ENCODE measurements at places on chromosomes 1 and 21. TPM values are rescaled to one million over a fixed set of nuclear protein-coding genes. Genes with fewer than 3 reads are reported as not detected.

The BEND5 gene
- 1.6 TPM for total RNA-seq

The TRIM62 gene
- 3.2 TPM for total RNA-seq

The EFNA3 gene
- total RNA-seq = 7.5 TPM

The GALNT2 gene
- 40.9 TPM for total RNA-seq

DNA sequence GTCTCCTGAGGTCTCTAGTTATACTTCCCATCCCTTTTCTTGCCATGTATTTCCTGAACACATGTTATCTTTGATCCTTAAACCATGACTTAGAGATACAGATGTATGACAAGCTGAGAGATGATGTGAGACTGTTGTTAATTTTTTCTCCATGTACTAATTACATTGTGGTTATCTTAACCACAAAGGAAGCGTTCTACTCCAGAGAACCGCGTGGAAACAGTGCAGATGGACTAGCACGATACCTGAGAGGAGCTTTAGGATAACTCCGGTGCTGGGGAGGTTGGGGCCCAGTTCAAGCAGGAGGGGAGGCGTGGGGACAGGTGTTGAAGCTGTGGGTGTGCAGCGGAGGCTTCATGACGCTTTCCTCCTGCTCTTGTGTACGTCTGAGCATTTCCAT, 17.5 kb downstream of the PDE9A start:
- no peak for DNase-seq

- no peak for DNase-seq
These were observed 13.3 kb downstream of the SMIM12 start for GRCh38 chr1:34846265-34846664.

- DNase-seq = no peak
These were observed 258.1 kb downstream of the HHAT start for GRCh38 chr1:210586771-210587170.

GRCh38 chr1:147641695-147642592, 28.4 kb downstream of the ACP6 start:
- peak; percentile 44 for DNase-seq

The F5 gene
- not detected for total RNA-seq

DNA sequence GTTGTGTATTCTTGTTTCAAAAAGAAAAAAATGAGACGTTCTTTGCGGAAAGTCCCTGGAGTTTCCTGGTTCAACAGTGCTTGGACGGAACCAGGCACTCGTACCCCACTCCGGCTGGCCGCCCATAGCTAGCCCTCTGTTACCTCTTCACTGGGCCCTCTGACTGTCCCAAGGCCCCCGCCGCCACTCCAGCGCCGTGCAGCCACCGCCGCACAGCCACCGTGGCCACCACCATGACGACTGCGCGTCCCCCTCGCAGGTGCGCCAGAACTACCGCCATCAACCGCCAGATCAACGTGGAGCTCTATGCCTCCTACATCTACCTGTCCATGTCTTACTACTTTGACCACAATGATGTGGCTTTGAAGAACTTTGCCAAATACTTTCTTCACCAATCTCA, 9.6 kb downstream of the SNIP1 start:
- DNase-seq = no peak

The LRRC7 gene
- 0.10 TPM for total RNA-seq

GRCh38 chr1:94345148-94345721, 73.0 kb upstream of the ABCD3 start:
- DNase-seq = no peak

DNA sequence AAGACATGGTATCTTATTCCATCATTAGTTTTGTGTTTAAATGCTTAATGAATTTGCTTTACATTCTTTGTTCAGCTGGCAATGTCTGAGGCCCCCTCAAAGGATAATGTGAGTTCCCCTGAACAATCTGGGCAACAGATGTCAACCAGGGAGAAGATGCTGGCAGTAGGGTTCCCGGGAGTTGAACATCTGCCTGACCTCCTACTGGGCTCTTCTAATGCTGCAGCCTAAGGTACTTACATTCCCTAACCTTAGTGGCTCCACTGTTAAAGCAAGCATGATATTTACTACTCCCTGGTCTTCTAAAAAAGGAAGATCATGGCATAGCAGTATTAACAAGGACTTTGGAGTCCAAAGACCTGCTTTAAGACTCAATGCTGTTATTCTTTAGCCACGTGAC, 574.9 kb upstream of the NR5A2 start:
- no peak for DNase-seq

The DISP3 gene
- 0.27 TPM for total RNA-seq

DNA sequence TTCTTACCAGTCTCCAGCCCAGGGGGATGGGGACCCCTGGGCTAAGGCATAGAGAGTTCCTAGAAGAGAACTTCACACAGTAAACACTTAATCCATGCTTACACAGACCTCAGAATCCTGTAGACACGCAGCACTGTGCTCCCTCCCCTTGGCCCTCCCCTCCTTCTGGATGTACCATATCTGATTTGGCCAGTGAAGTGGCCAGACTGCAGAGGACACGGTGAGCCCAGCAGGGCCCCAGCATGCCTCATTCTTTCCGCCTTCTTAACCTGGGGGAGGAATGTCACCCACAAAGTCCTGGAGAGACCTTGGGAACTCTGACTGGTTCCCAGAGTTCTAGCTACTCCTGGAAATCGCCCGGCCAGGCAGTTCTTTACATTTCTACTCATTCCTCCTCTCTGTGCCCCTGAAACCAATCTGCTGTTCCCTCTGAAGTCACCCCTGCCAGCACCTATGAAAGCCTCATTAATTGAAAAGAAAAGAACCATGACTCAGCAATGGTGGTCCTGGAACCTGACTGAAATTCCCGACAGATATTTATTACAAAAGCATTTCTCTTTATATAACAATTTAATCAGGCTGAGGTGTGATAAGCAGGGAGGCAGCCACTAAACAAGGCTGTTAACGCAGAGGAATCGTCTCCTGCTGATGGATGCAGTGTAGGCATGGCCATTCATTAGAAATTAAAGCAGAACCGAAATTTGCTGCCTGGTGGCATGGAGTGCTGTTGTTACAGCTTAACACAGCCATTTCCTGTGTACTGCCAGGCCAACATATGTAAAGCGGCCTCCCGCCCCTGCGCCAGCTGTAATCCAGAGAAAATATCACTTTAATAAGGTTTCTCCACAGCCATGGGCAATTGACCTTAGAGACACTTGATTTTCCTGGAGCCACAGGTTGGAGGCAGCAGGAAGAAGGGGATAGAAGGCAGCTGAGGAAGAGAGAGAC, 74.6 kb upstream of the KCND3 start:
- no peak for DNase-seq

DNA sequence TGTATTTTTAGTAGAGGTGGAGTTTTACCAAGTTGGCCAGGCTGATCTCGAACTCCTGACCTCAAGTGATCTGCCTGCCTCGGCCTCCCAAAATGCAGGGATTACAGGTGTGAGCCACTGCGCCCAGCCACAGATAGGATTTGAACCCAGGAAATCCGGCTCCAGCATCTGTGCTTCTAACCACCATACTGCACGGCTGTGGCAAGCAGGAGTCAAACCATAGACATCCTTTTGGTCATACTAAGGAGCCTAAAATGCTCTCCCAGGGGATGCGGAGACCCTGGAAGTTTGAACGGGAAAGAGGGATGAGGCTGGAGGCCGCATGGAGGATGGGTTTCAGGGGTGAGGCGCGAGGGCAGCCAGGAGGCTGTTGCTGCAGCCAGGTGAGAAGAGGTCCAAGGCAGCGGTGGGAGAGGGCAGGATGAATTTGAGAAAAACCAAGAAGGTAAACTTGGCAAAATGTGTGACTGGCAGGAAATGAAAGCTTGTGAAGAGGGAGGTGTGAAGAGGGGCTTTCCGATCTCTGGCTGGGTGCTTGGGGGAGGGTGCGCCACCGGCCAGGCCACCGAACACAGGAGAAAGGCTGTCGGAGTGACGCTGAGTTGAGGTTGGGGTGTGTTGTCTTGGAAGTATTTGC, 24.0 kb upstream of the CDK18 start:
- DNase-seq = no peak

GRCh38 chr1:94550800-94551241, 9.3 kb upstream of the F3 start:
- no peak for DNase-seq

DNA sequence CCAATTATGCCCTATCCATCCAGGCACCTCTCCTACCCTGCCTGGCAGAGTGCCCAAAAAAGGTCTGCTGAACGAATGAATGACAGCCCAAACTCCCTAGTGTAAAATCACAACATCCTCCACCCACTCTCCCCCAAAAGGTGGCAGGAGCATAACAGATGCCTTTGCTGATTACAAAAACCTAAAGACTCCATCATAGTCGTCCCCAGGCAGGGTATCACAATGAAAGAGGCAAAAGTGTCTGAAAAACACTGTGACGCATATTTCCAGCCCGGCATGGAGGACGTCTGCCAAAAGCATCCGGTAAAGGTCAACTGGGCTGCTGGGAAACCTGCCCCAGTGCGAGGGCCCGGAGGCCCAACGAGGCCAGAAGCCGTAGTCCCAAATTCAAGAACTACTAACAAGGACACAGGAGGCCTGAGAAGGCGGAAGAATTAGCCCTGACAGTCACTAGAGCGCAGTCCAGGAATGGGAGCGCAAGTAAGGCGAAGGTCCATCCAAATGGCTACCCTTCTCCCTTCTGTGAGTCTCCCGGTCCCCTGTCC, 576 bp downstream of the SMIM12 start:
- DNase-seq = no peak

DNA sequence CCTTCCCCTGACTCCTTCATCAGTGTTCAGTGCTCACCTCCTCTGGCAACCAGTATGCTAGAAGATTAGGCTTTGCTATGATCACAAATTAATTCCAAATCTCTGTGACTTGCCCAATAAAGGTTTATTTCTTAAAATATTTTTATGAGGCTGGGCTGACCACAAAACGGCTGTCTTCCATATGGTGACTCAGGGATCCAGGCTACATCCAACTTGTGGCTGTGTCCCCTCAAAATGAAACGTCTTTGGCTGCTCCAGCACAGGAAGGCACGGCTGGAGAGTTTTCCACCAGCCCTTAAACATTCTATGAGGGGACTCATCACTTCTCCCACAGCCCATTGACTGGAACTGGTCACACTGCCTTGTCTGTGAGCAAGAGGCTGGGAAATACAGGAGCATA, 131.5 kb downstream of the HUNK start:
- DNase-seq = peak; percentile 21

- DNase-seq = no peak
These were observed 69.3 kb upstream of the PPP2R5A start for GRCh38 chr1:212215910-212216309.

- no peak for DNase-seq
These were observed 37.2 kb upstream of the BCAS2 start for GRCh38 chr1:114618606-114619005.

The RPE65 gene
- total RNA-seq = 1.1 TPM

GRCh38 chr21:41443562-41443961, 17.5 kb downstream of the MX1 start:
- no peak for DNase-seq

DNA sequence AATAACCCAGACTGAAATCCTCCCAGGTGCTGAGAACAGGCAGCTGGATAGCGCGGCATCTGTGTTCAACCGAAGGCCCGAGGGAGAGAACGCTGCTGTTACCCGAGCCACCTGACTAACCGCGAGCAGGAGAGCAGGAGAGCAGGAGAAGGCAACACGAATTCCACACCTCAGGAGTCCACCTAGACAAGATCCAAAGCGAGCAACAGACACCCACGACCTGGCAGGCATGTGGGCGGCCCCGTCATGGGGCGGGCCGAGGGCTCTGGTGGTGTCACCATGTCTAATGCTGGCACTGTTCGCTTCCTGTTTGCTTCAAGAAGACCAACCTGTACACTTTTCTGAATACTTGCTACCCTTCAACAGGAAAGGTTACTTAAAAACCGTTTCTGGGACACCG, 20.9 kb upstream of the SPATC1L start:
- DNase-seq = no peak

The ATP6V1G3 gene
- total RNA-seq = not detected

- DNase-seq = no peak
These were observed 24.0 kb upstream of the SLC30A10 start for GRCh38 chr1:219952361-219952760.

The CFAP141 gene
- not detected for total RNA-seq

- no peak for DNase-seq
These were observed 40.1 kb downstream of the ACTL8 start for GRCh38 chr1:17795081-17795809.

DNA sequence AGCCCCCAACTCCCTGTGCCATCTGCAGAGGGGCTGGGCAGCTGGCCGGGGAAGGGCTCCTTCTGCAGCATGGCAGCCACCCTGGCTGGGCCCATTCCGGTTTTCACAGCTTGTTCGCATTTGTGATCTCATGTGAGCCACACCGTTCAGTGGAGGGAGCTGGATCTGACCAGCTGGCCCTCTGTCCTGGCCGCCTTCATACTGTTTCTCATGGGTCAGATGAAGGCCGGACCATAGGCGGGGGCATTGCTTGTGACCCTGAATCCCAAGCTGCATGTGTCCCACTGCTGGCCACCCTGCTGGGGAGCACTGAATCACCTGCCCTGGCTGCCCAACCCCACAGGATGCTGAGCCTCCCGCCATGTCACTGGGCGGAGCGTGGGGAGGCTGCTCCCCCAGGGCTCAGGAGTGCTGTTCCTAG, 36.4 kb upstream of the PRSS38 start:
- DNase-seq = no peak

The TMEM125 gene
- total RNA-seq = not detected

- DNase-seq = peak; percentile 66
These were observed 224.8 kb upstream of the KCNK2 start for GRCh38 chr1:214857716-214858115.

The SEMA4A gene
- total RNA-seq = 0.15 TPM

DNA sequence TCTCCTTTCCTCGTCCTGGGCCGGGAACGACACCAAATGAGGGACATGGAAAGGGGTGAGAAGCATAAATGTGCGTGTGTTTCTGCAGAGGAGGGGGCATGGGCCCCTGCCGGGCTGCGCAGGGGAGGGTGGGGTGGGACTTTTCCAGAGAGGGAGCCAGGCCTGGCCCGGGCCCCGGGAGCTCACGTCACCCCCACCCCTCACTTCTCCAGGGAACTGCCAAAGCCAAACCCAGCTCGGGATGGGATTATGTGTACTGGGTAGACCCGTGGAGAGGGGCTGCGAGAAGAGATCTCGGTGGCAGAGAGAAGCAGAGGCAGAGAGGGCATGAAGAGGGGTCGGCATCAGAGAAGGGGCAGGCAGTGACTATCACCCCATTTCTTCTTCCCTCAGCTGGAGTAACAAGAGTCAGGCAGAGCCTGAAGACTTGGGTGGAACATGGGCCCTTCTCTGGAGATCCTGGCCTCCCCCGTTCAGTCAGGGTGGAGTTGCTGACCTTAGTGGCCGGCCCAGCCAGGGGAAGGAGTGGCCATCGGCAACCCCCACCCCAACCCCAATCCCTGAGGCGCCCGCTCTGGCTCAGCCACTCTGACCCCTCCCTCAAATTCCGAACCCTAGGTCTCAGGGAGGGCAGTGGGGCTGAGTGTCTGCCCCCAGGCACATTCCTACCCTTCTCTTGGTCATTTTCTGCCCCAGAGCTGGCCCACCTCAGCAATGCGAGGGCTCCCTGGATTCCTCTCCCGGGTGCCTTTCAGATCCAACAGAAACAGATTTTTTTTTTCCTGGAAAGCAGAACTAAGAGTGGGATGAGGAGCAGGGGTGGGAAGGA, 1.2 kb downstream of the ADAMTSL4 start:
- no peak for DNase-seq

DNA sequence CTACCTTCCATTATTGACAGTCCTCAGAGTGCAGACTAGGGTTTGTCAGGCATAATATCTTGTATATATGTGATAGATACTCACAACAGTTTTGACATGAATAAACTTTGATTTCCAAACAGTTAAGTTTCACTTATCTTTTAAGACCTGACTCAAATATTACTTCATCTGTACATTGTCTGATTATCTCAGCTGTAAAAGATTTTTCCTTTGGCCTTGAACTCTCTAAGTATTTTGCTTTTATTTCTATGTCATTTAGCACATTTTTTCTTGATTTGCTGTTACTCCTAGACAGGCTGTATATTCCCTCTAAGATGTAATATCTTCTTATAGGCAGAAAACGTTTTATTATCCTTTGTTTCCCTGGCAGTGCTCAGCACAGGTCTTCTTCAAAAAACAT, 65.6 kb upstream of the DMRTA2 start:
- no peak for DNase-seq
